Fibroblast of lung (primary cell): ENCODE measurements at places on chromosomes 16 and 17.
A peak's percentile ranks its signal among the peaks of the same experiment; 100 is the strongest.

GRCh38 chr17:10357768-10358167 is 15.0 kb downstream of the MYH13 start:
- no peak for DNase-seq

DNA sequence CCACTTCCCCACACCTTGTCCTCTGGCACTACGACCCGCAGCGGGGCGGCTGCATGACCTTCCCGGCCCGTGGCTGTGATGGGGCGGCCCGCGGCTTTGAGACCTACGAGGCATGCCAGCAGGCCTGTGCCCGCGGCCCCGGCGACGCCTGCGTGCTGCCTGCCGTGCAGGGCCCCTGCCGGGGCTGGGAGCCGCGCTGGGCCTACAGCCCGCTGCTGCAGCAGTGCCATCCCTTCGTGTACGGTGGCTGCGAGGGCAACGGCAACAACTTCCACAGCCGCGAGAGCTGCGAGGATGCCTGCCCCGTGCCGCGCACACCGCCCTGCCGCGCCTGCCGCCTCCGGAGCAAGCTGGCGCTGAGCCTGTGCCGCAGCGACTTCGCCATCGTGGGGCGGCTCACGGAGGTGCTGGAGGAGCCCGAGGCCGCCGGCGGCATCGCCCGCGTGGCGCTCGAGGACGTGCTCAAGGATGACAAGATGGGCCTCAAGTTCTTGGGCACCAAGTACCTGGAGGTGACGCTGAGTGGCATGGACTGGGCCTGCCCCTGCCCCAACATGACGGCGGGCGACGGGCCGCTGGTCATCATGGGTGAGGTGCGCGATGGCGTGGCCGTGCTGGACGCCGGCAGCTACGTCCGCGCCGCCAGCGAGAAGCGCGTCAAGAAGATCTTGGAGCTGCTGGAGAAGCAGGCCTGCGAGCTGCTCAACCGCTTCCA is 2.6 kb downstream of the METTL26 start:
- DNase-seq, result no peak

GRCh38 chr16:85399583-85400284 is 213.4 kb upstream of the GSE1 start:
- DNase-seq, result no peak

DNA sequence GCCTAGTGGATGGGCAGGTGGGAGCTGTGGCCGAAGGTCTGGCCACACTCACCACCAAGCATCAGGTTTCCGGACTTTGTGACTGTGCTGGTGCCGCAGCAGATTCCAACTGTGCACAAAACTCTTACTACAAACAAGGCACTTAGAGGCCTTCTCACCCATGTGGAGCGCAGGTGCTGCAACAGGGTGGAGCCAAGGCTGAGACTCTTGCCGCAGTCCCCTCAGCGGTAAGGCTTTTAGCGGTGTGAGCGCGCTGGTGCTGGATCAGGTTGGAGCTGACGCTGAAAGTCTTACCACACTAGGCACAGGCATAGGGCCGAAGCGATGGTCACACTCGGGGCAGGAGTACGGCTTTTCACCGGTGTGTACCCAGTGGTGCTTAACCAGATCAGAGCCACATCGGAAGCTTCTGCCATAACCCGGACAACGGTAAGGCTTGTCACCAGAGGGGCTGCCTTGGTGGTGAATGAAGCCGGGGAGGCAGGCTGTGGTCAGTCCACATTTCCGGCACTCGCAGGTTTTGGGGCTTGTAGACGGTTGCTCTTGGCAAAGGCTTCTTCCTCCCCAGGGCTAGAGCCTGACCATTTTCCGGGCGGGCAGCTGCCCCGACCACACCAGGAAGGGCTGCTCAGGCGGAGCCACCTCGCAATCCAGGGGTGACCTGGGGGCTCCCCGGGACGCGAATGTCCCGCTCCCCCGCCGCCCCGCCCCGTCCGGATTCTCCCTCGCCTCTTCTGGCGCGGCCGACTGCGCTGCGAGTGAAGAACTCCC is 1.0 kb upstream of the ARMC5 start:
- DNase-seq, result no peak

- DNase-seq, result no peak
These were observed 75.9 kb downstream of the GOSR1 start for GRCh38 chr17:30552994-30553566.

DNA sequence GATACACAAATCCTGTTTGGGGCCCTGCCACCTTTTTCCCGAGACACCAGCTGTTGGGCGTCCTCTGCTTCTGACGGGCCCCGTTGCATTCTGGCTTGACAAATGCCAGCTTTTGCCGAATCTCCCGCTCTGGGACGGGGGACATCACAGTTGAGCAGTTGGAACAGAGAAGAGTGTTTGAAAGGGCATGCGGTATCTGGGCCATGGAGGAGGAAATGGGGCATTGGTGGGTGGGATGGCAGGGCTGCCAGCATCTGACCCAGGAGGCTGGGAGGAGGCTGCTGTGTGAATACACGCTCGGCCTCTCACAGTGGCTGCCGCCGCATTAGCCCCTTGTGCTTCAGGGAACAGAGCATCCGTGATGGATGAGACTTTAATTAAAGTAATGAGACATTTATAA is 184.3 kb upstream of the TNRC6C start:
- no peak for DNase-seq

DNA sequence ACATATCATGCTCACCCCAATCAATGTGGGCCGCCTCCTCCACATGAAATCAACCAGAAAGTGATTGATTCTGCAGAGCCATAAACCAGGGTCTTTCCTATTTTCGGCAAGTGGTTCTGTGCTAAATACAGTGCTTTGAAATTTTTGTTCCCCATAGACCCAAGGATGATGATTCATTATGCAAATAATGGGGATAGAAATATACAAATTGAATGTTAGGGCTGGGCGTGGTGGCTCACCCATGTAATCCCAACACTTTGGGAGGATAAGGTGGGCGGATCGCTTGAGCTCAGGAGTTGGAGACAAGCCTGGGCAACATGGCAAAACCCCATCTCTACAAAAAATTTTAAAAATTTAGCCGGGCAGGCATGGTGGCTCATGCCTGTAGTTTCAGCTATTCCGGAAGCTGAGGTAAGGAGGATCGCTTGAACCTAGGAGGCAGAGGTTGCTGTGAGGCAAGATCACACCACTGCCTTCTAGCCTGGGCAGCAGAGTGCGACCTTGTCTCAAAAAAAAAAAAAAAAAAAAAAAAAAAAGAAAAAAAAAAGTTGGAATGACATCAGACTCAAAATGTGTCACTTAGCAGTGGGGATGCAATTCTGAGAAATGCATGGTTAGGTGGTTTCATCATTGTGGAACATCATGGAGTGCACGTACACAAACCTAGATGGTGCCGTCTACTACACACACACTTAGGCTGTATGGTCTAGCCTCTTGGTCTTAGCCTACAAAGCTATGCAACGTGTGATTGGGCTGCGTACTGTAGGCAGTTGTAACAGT is 581.7 kb downstream of the MAF start:
- no peak for DNase-seq

DNA sequence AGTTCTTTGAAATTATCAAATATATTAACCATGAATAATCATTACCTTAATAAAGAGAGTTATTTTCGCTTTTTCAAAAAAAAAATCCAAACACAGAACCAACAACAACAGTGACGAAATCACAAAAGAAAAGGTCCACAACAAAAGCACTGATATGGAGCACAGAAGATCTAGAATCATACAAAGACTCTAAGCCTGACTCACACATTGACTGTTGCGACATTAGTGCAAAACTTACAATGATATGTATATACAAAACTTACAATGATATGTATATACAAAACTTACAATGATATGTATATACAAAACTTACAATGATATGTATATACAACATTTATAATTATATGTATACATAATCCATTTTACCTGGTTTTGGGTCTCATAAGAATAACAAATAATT is 117.7 kb downstream of the USP22 start:
- no peak for DNase-seq

- DNase-seq, result no peak
These were observed 56.7 kb upstream of the NOG start for GRCh38 chr17:56536766-56537165.

DNA sequence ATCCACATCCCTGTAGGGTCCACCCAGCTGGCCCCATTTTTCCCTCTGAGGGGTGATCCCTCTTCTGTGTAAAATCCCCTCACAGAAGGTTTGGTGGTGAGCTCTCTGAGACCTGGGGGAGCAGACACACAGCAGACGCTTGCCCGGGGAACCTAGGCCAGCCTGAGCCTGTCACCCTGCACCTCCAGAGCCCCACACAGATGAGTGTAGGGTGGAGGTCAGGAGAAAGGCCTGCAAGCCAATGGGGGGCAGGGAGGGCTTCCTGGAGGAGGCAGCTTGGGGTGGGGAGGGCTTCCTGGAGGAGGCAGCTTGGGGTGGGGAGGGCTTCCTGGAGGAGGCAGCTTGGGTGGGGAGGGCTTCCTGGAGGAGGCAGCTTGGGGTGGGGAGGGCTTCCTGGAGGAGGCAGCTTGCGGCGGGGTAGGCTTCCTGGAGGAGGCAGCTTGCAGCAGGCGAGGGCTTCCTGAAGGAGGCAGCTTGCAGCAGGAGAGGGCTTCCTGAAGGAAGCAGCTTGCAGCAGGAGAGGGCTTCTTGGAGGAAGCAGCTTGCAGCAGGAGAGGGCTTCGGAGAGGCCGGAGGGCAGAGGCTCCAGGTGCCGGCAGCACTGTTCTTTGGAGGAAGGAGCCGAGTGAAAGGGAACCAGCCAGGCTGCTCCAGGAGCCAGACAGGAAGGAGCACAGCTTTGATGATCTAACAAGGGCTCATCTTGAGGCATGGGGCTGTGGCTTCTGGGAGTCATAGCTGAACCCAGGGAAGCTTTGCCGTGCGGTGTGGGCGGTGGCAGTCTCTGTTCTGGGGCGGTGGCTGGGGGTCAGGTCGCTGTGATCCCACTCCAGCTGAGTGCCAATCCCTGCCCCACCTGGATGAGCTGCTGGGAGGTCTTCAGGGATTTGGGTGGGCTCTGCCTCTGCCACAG is 83.7 kb upstream of the ZNF469 start:
- DNase-seq, result peak; percentile 74

GRCh38 chr17:76304226-76305134 is 3.6 kb downstream of the QRICH2 start:
- DNase-seq, result no peak

- no peak for DNase-seq
These were observed 19.3 kb upstream of the MNT start for GRCh38 chr17:2420176-2420575.

- DNase-seq, result no peak
These were observed 426.2 kb upstream of the EEF2KMT start for GRCh38 chr16:5523829-5524228.

- no peak for DNase-seq
These were observed 719.0 kb downstream of the KCNJ18 start for GRCh38 chr17:22411185-22411784.

DNA sequence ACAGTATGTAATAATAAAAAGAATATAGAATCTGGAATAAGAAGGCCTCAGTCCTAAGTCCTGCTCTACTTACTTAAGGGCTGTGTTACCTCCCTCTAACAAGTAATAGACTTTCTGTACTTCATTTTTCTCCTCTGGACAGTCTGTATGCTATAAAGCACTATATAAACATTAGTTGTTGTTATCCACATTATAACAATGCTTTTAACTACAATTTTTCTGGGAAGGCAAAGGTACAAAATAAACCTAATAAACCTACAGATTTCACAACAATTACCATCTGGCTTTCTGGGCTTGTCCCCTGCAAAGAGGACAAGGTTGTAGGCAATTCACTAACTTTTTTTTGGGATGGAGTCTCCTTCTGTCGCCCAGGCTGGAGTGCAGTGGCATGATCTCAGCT is 32.7 kb downstream of the RFFL start:
- no peak for DNase-seq

DNA sequence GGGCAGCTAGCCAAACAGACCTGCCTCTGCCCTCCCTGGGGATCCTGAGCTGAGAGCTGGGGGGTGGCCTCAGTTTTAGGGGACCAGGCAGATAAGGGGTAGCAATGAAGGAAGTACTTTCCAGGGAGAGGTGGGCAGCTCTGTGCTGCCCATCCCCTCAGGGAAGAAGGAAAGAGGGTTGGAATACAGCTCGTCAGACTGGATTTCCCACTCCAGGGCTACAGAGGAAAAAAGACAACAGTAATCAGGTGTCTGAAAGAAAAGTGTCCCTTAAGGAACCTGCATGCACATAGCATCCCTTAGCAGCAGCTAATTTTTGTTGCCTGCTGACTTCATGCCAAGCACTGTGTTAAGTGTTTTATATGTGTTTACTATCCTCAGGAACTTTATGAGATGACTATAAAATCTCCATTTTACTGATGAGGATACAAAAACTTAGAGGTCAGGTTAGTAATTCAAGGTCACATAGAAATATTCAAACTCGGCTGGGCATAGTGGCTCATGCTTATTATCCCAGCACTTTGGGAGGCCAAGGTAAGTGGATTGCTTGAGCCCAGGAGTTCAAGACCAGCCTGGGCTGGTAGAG is 3.2 kb upstream of the MRPL58 start:
- no peak for DNase-seq

- no peak for DNase-seq
These were observed 42.0 kb downstream of the COTL1 start for GRCh38 chr16:84575914-84576313.

DNA sequence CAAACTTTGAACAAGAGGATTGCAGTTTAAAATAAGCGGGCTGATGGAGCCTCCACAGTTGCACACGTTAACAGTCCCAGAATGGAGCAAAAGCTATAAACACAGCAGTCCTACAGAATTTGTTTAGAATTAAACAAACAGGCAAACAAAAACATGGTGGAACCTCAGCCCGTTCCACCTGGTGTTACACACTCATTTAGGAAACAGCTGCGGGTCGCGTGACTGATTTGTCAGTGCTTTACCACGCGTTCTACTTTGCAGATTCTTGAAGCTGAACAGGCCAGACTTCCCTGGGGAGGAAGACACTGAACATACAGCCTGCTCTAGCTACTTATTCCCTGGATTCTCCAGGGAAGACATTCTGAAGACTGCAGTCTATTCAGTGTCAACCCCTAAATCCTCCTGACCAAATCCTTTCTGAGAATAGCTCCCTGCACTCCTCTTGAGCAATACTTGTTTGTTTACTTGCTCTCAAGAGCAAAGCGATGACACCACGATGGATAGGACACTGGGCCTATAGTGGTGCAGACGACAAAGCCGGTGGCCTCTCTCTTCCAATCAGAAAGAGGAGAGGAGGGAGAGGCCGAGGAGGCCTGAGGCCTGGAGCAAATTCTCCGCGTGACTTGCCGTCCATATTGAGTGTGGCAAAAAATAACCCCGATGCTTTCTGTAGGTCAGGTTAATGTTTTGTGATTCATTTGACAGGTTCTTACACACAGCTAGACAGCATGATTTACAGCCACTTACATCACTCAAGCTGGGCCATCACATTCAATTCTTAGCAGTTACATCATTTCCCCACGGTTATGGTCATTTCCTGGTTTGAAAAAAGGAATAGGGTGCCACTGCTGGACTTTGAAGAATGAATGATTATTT is 4.0 kb upstream of the MAP1LC3B start:
- DNase-seq, result peak; percentile 99

- DNase-seq, result no peak
These were observed 12.9 kb upstream of the VPS4A start for GRCh38 chr16:69298261-69298660.

DNA sequence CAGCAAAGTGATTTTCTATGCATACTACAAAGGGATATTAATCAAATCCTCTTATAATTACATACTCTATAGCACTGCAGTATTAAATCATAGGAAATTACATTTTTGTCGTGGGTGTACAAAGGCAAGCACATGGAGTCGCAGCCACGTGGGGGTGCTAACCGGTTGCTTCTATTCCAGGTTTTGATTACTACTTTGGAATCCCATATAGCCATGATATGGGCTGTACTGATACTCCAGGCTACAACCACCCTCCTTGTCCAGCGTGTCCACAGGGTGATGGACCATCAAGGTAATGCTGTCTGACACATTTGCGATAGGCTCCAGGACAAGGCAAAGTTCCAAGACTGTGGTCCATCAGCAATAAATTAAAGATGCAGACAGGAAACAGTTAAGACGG is 60.1 kb downstream of the ARSG start:
- peak; percentile 28 for DNase-seq

- no peak for DNase-seq
These were observed 210.8 kb downstream of the GSG1L start for GRCh38 chr16:27852681-27853080.
